Stimulated activated CD4-positive, alpha-beta T cell treated with anti-CD3 and anti-CD28 coated beads, TNF-alpha, amount 100 ng/mL, for 1 hour (primary cell): ENCODE measurements at places on chromosomes 7 and 10.

GRCh38 chr7:105268511-105269392 lies 120.0 kb downstream of the SRPK2 start:
- no peak for DNase-seq

GRCh38 chr7:139937715-139938114 lies 108.7 kb downstream of the TBXAS1 start:
- no peak for DNase-seq

DNA sequence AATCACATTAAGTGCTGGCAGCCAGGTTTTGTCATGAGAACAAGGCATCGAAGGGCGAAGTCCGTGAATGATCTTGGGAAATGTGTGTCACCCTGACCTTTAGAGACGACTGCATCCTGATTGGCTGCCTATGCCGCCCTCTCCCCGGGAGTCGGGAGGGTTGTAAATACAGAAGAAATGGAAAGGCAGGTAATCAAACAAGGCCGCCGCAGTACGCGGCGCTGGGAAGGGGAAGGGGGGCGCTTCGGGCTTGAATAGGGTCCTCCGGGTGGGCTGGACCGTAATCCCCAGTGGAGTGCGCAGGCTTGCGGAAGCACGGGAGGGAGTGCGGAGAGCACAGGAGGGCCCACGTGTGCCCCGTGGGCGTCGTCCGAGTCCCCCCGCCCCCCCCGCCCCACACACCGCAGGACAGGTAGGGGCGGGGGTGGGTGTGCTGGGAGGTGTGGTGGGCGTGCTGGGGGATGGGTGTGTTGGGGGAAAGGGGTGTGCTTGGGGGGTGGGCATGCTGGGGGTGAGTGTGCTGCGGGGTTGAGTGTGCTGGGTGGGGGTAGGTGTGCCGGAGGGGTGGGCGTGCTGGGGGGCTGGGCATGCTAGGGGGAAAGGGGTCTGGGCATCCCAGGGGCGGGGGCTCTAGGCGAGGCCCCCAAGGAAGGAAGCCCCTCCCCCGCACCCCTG lies 169.4 kb downstream of the ARHGAP12 start:
- DNase-seq = peak; percentile 17

GRCh38 chr7:129078455-129078854 lies 23.5 kb upstream of the TNPO3 start:
- no peak for DNase-seq

GRCh38 chr10:22444219-22444788 lies 99.0 kb downstream of the SPAG6 start:
- no peak for DNase-seq

- DNase-seq = no peak
Observed at GRCh38 chr7:137476937-137477336, 133.4 kb upstream of the PTN start.

GRCh38 chr7:7918736-7919448 lies 49.7 kb upstream of the GLCCI1 start:
- DNase-seq = no peak

DNA sequence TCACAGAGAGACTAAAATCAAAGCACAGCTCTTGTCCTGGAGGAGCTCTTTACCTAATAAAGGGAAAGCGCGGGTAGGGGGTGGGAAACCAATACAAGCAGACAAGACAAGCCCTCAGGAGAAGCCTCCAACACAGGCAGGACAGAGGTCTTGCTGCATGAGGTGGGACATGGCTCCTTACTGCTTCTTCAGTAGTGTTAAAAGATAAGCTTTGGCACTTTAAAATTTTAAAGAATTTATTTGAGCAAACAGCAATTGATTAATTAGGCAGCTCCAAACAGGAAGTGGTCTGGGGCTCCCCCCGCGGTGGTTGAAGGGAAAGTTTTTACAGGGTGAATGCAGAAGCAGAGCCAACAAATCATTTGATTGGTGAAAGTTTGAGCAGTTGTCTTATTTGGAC lies 50.3 kb upstream of the MACC1 start:
- DNase-seq = no peak

GRCh38 chr10:58431903-58432302 lies 46.7 kb downstream of the TFAM start:
- no peak for DNase-seq
